ENCODE measurements at places on chromosomes 6 and 20.

DNA sequence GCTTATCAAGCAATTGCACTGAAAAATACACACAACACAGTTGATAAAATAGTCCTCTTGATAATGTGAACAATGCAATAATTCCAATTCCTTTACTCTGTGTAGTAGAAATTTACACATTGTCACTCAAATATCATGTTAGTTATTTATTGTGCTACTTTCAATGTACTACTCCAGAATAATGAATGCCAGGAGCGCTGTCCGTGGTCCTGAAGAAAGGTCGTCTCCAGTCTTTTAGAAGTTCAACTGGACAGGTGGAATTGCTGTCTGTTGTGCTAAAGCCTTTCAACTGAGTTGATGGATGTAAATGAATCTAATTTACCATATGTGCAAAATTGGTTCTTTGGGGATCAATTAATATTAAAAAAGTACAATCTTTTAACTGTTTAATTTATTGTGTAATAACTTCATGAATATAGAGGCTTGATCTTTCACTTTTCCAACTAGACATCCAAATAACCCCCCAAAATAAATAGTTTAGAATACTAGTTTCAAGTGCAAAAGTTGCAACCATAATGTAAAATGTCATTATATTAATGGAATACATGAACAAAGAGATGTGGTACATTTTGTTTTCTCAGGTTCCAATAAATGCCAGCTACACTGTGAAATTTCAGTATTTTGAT, 3.2 kb downstream of the GRIK2 start:
- DNase-seq = peak; percentile 31

DNA sequence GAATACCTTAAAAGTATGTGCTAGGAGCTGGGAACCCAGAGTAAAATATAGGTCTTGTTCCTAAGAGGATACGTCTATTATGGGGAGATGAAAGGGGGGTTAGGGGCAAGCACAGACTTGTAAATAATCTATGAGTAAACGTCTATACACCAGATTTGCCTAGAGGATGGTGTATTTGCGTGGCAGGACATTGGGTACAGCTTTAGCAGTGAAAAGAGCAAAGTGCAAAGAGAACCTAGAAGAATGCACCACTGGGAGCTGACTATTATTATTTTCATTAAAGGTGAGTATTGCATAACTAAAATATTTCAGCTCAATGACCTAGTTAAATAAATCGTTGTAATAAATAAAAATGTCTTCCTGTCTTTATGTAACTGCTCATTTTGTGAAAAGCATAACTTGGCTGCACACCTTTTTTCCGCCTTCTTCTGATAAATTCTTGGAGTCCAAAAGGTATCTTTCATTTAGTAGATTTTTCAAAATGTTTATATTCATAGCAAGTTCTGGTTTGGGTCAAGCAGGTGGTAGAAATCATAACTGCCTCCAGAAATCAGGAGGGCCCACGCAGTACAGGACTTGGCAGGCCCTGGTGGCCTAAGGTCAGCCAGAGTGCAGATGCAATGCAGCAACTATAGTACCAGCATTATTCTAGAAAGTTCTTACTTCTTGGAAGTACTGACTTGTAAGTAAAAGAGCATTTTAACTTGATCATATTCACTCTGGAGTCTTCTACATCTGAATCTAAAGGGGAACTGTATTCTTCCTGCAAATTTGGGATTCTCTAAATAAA, 357.2 kb downstream of the PLCB1 start:
- DNase-seq = no peak

DNA sequence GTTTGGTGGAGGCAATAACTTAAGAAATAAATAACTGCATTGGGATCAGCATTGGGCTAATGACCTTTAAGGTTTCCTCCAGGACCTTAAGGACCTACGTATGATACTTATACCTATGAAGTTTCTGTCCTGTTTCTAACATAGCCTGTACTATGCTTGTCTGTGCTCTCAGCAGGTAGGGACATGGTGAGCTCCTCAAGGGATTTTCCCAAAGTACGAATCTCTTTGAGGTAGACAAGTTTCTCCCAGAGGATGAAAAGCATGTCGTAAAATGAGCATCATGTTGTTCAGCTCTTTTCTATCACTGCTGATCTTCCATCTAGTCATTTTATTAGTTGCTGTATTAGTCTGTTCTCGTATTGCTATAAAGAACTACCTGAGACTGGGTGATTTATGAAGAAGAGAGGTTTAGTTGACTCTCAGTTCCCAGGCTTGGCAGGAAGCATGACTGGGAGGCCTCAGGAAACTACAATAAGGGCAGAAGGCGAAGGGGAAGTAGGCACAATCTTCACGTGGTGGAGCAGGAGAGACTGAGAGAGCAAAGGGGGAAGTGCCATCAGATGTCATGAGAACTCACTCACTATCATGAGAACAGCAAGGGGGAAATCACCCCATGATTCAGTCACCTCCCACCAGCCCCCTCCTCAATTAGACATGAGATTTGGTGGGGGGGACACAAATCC, 77.8 kb upstream of the TGM3 start:
- DNase-seq = no peak

- peak; percentile 24 for DNase-seq
Measured at GRCh38 chr6:35327349-35328027, 14.9 kb upstream of the PPARD start.

DNA sequence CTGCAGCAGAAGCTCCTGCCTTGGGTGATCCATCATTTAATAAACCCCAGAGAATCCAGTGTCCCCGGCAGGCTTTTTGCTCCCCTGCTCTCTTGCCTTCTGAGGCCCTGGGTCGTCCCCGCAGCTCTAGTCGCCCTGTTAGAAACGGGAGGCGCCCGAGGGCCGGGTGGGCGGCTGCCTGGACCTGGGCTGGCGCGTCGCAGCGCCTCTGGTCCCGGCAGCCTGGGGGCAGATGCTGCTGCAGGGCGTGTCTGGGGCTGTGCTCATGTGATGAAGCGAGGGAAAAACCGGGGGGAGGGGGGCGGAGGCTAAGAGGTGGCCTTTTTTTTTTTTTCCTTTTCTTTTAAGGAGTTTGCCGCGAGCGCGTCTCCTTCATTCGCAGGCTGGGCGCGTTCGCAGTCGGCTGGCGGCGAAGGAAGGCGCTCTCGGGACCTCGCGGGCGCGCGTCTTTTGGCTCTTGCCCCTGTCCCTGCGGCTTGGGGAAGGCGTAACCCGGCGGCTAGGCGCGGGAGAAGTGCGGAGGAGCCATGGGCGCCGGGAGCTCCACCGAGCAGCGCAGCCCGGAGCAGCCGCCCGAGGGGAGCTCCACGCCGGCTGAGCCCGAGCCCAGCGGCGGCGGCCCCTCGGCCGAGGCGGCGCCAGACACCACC, 394 bp downstream of the AKAP12 start:
- peak; percentile 42 for DNase-seq

GRCh38 chr6:167944130-167944529, 53.3 kb upstream of the KIF25 start:
- no peak for DNase-seq

- no peak for DNase-seq
Measured at GRCh38 chr6:56291302-56291917, 44.0 kb upstream of the COL21A1 start.

GRCh38 chr6:14559746-14560536, 442.4 kb downstream of the CD83 start:
- DNase-seq = no peak

DNA sequence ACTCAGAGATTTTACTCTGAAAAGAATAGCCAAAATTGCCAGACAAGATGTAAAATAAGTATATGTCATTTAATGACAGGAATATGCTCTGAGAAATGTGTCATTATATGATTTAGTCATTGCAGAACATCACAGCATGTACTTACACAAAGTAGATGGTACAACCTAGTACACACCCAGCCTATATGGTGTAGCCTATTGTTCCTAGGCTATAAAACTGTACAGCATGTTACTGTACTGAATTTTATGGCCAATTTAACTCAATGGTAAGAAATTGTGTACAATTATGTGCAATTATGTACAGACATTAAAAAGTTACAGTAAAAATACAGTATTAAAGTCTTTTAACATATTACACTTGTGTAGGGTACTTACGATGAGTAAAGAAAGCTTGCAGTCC, 311.9 kb upstream of the EPHA7 start:
- no peak for DNase-seq

GRCh38 chr20:6560978-6561377, 206.5 kb upstream of the BMP2 start:
- DNase-seq = no peak

DNA sequence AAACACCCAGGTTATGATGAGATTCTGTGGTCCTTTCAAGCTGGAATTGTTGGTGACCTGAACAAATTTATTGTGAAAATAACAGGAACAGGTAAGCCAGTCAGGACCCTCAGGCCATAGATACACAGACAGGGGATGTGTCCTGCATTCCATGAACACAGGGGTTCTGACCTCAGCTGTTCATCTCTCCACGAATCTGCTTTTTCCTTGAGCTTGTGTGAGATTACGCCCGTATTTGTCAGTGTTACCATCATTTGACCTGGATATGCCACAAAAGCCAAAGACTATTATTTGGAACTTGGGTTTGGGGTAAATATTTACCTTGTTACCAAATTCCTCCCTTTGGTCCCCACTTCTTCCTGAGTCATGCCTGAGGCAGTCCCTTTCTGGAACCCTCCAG, 288.9 kb downstream of the PREX1 start:
- no peak for DNase-seq

DNA sequence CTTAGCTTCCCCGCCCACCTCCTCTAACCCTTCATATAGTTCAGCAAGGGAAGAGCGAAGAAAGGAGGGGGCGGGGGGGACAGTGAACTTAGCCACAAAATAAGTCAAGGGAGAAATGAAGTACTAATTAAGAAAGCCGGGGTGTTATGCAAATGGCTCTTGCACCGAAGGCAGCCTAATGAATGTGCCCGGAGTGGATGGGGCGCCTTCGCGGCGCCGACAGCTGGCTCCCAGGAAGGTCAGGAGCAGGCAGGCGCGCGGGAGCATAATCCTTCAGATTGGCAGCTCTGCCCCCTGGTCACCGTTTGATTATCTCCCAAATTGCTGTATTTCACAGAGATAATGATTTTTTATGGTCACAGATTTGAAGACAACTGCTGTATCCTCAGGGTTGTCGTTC, 395.1 kb downstream of the TFAP2B start:
- no peak for DNase-seq

DNA sequence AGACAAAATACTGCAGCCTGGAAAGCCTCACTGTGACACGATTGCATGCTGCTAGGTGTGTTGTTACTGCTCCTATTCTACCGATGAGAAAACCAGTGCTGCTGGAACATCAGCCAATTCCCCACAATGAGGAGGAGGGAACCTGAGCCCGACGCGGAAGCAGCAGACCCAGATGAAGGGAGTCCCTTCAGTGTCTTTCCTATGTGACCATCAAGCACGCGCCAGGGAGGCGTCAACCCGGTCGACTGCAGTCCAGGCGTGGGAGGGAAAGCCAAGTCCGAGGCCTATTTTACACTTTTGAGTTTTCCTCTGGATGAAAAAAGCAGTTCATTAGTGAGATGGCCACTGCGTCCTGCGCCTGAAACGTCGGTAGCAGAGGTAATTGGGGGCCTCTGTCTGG, 63.3 kb downstream of the STK35 start:
- no peak for DNase-seq

DNA sequence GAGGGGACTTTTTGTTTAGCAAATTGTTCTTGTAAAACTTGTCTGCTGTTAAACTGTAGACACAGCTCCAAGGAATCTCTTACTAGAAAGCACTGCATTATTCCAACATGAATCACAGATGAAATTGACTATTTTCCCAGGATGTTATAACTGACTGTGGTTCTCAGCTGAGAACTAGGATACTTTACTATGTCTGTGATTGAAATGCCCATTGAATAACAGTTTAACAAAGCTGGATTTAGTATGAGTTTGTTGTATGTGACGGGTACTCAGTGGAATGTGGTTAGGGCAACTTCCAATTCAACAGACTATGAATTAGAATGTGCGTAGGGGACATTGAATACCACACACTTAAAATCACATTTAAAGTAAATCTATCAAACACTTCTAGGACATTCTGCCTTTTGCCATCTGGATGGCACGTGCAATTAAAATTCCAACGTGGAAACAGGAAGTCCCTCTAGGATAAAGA, 193.4 kb upstream of the PREP start:
- DNase-seq = peak; percentile 50

- no peak for DNase-seq
Measured at GRCh38 chr6:110366975-110367374, 8.8 kb upstream of the METTL24 start.

DNA sequence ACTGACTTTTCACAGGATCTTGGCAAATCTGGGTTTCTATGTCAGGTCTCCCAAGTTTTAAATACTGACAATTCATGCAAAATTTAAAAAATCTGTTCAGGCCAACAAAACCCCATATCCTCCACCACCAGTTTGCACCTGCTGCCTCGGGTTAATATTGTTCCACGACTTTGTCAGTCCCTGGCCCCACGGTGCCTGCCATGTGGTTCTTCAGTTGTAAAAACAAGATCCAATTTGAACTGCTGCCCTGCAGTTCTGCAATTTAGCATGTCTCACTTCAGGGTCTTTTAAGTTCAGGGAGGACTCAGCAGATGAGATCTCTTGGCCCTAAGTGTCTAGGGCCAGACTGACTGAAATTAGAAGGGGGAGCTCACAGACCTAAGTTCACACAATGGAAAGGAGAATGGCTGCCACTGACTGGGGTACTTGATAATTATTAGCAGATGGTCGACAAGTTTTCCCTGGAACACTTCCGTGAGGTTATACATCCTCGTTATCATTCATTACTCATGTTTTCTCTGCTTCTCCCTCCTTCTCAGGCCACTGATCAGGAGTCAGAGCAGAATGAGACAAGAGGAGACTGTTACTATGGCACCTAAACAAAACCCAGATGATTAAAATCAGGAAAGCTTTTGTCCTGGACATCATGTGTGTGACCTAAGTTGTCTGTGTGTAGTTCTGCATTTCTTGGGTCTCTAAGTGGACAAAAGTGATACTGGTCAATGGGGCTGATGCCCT, 223.6 kb downstream of the KIF16B start:
- DNase-seq = no peak

- no peak for DNase-seq
Measured at GRCh38 chr6:5359417-5359816, 98.1 kb downstream of the FARS2 start.

- no peak for DNase-seq
Measured at GRCh38 chr6:155084431-155085123, 89.5 kb downstream of the TIAM2 start.

DNA sequence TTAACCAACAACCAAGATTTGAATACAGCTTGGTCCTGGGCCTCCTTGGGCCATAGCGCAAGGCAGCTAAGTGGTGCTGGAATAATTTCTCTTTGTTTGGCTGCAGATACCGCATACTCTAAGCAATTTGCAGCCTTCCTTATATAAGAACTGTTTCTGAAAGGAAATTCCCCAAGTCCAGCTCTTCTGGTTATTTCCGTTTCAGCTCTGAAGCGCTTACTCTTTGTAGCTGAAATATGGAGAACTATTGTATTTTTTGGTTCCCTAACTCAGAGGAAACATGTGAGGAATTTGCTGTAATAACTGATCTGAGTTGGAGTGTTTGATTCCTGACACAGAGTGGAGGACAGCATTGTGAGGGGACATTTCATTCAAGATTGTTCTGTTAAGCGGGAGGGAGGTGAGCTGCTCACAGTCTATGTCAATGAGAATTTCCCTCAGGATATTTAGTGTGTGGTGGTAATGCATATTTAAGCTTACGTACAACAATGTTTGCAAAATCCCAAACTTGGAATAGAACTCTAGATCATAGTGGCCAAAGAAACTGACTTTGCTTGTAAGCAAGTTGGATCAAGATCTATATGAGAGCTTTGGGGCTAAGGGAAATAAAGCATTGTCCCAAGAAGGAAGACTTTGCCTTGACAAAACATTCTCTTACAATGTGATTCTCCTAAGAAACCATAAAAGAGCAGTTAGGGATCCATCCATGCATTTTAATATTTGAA, 576.6 kb upstream of the FLRT3 start:
- DNase-seq = no peak

GRCh38 chr6:5517796-5518195, 256.5 kb downstream of the FARS2 start:
- DNase-seq = no peak

GRCh38 chr20:17762873-17763557, 63.2 kb downstream of the BANF2 start:
- DNase-seq = no peak

Data from amniotic stem cell (primary cell).